ENCODE measurements at places on chromosomes 4 and X.

DNA sequence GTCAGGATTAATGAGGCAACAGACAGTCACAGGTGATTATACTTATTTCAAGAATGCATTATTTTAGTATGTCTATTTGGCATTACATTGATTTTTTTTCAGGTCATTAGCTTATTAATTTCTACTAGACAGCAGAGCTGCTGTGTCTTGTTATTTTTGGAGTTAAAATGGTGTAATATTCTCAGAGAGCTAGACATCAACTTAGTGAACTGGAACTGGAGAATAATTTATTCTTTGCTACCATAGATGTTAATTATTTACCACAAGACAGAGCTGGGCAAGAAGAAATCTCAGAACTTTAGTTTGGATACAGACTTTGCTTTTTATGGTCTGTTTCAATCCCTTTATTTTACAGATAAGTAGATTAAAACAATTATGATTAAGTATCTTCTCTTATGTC is 10.2 kb upstream of the HPGD start:
- DNase-seq = no peak

GRCh38 chr4:183873409-183874185 is 31.5 kb upstream of the STOX2 start:
- DNase-seq = no peak

GRCh38 chrX:31506928-31507327 is 435.1 kb upstream of the FTHL17 start:
- DNase-seq = no peak

GRCh38 chrX:53992589-53992988 is 51.7 kb downstream of the PHF8 start:
- DNase-seq = no peak

GRCh38 chr4:28886934-28887333 is 1833.2 kb upstream of the PCDH7 start:
- no peak for DNase-seq

Data from activated CD4-positive, alpha-beta T cell treated with anti-CD3 and anti-CD28 coated beads, Interleukin-2, amount 10 ng/mL, durations not matched to agents 7 days and 5 days (primary cell).